ENCODE measurements at places on chromosomes 12 and 14.

DNA sequence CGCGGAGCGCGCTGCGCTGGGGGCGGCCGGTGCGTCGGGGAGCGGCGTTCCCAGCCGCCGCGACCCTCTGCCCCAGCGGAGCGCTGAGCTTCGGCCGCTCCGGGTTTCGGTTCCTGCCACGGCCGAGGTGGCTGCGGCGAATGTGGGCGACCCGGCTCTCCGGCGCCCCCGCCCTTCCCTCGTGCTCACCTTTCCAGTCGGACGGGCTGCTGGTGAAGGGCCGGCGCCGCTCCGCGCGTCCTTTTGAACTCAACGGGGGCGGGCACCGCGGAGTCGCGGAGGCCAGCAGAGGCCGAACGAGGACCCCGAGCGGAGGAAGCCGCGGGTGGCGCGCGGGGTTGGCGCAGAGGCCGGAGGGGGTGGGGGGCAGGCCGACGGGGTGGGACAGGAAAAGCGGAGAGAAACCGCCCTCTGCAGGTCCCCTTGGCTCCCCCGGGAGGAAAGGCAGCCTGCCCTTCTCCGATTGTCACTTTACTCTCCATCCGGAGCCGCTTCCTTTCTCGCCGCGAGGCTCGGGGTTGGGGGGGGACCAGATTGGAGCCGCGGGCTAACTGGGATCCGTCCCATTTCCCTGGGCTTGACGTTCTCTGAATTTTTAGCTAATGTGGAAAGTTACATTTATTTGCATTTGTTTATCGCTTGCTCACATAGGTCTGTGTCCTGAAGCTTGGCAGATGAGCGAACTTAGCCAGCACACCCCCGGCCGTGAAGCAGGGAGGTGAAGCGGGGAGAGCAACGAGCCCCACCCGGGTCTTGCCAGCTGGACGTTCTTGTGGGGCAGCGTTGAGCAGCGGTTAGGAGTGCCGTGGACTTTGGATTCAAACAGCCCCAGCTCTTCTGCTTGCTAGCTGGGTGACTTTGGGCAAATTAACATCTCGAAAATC is at the start of gene SMAGP:
TSS of gene SMAGP (minus strand) at position 349 of the 884 bp plus-strand sequence. CDS start 1,137 bp downstream, outside the sequence.
- DNase-seq = peak; percentile 82

DNA sequence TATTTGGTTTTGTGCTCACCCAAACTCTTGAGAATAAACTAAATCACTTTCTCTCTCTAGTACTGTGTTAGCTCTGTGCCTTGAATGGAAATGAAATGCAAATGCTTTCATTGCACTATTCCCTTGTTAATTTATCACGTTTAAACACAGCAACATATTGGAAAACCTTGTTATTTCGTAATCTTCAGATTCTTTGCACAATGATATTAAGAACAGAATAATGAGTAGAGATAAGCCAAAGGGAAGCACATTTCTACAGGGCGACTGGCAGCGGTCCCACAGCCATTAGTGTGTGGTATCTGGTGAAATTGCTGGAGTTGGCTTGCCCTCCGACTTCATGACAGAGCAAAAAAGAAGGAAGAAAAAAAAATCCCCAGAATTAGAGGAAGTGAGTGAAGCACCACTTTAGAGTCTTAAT is 166.1 kb upstream of the E2F7 start:
- peak; percentile 70 for DNase-seq

- DNase-seq = no peak
These were observed 184.4 kb upstream of the HIF1A start for GRCh38 chr14:61510736-61511557.

DNA sequence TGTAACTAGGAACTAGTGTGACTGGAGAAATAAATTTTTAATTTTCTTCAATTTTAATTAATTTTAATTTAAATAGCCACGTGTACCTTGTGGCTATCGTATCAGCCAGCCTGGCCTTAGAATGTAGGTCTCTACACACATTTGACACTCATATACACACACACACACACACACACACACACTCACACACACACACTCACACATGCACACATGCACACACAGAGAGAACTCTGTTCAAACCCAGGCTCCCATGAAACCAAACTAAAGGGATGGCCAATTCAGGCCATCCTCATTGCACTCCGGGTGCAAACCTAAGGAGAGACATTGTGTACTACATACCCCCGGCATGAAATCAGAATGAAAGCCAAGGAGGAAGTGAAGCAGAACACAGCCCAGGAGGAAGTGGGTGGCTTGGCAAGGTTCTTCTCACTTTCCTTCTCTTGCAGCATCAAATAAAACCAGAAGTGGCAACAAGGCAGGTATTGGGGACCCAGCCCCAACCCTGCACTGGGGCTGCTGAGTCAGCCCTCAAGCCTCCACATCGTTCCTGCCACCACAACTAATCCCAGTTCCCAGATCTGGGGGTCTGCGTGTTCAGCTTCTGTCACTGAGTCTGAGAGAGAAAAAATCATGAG is 26.2 kb upstream of the CHPT1 start:
- DNase-seq = peak; percentile 50

Measured in ureter (tissue), 1 donor.